Foreskin melanocyte (primary cell): ENCODE measurements at places on chromosomes 6 and 20.

GRCh38 chr20:44792796-44793195 lies 17.6 kb downstream of the RIMS4 start:
- DNase-seq: no peak

GRCh38 chr6:137998461-137999019 lies 108.7 kb downstream of the PERP start:
- DNase-seq: no peak

- no peak for DNase-seq
These were observed 91.7 kb downstream of the ERMARD start for GRCh38 chr6:169843110-169843509.

DNA sequence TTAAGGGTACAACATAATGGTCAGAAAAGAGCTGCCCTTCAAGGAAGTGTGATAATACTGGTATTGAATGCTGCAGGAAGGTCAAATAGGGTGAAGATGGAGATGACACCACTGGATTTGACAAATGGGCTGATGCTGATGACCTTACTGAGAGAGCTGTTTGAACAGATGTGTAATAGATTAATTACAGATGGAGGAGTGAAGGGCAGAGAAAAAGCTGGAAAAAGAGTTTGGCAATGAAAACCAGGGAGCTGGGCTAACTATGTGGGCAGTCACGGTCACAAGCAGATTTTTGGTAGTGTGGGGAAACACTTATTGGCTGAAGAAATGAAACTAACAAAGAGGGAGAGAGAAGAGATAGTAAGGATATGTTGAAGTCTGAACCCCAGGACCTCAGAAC lies 83.6 kb upstream of the ENPP5 start:
- DNase-seq: no peak

DNA sequence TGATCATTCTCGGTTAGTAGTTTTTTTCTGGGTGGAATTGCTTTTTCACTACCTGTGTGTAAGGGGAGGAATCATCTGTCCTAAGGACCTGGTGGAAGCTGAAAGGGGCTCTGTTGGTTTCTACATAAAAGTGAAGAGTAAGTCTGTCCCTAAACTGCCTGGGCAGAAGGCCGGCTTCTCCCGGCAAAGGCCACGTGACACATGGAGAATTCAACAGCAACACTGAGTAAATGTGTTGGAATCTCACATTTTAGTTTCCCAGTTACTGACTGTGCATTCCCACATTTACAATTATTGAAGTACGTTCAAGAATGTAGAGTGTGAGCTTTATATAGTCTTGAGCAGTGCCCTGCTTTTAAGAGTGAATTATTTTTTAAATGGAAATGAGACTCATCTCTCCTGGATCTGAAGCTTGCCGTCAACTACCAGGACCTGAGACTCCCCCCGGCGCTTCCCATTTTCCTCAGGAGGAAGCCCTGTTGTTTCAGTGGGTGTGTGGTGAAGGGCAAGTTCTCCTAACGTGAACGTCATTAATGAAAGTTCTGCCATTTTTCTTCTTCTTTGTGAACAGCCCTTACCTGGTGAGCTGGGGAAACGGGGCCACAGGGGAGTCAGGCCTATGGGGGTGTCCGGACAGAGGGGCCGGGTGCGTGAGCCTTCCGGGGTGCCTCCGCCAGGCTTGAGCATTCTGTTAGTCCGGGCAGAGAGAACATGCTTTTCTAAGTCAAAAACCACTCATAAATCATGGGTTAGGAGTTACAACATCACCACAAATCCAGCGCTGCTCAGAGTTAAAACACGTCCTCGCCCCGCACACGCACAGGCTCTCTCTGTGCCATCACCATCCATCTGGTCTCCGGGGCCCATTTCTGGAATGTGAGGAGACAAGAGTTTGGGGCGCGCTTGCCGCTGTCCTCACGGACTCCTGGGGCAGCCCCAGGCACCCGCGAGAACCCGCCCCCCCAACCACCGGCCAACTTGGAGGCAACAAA lies 56.6 kb upstream of the SMOC2 start:
- DNase-seq: no peak

- DNase-seq: no peak
These were observed 26.9 kb upstream of the STX11 start for GRCh38 chr6:144123421-144123820.

DNA sequence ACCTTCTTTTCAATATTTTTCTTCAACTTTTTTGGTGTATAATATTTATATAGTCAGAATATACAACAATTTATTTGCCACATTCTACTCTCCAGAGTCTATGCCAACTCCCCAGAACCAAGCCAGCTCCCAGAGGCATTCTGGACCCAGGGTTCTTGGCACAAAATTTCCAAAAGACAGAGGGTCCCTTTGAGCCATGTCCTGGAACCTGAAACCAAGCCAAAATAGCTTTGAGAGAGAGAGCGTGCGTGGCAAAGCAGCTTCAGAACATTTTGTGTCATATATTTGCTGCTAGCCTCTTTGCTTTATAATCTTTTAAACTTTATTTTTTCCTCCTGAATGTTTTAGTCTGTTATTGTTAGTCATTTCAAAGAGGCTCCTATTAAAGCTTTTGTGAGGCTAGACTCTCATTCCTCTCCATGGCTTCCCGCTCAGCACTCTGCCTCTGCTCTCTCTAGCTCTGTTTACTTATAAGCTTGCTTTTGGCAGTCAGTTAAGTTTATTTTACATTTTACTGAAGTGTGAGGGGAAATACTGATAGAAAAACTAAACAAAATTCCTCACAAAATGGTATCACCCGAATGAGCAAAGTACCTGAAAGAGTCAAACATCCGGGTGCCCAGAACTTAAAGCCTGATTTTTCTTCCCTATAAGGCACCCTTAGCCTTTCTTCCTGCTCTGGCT lies 605.1 kb upstream of the ID4 start:
- DNase-seq: no peak

- DNase-seq: peak; percentile 77
These were observed 76.0 kb upstream of the ADTRP start for GRCh38 chr6:11854408-11855165.
